Activated T-helper 17 cell treated with anti-CD3 and anti-CD28 coated beads, Interleukin-2, amount 50 U/mL, for 72 hours (primary cell): ENCODE measurements at places on chromosomes 5 and 9. TPM values are rescaled to one million over a fixed set of nuclear protein-coding genes. Genes with fewer than 3 reads are reported as not detected.
A peak's percentile ranks its signal among the peaks of the same experiment; 100 is the strongest.

GRCh38 chr9:92728831-92729734 is 35.5 kb downstream of the BICD2 start:
- no peak for ATAC-seq

GRCh38 chr9:89295400-89295799 is 15.6 kb upstream of the CKS2 start:
- ATAC-seq, result no peak

GRCh38 chr5:80754900-80755299 is 100.1 kb upstream of the DHFR start:
- peak; percentile 70 for ATAC-seq

Gene SPATA6L
- total RNA-seq, result 0.84 TPM

DNA sequence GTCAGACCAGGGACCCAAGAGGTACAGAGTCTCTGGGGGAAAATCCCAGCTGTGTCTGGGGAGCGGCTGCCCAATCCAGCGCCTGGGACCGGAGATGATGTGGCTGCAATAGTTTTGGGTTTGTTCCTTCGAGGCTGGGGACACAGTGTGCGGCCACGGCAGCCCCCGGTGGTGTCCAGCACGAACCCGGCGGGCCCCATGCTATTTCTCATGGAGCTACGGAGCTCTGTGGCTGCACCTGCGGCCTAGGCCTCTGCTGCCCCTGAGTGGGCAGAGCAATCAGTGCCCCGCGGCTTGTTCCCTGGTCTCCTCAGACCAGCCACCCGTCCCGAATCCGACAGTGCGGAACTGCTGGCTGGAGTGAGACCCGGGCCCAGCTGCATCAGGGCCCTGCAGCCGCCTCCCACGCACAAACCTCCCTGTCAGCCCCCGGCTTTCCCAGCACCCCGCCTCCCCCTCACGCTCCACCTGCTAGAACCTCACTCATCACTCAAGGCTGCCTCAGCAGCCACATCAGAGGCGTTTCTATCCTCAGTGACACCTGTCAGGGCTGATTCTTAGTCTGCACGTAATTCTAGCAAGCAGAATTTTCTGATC is 29.0 kb downstream of the SARDH start:
- ATAC-seq, result peak; percentile 72

DNA sequence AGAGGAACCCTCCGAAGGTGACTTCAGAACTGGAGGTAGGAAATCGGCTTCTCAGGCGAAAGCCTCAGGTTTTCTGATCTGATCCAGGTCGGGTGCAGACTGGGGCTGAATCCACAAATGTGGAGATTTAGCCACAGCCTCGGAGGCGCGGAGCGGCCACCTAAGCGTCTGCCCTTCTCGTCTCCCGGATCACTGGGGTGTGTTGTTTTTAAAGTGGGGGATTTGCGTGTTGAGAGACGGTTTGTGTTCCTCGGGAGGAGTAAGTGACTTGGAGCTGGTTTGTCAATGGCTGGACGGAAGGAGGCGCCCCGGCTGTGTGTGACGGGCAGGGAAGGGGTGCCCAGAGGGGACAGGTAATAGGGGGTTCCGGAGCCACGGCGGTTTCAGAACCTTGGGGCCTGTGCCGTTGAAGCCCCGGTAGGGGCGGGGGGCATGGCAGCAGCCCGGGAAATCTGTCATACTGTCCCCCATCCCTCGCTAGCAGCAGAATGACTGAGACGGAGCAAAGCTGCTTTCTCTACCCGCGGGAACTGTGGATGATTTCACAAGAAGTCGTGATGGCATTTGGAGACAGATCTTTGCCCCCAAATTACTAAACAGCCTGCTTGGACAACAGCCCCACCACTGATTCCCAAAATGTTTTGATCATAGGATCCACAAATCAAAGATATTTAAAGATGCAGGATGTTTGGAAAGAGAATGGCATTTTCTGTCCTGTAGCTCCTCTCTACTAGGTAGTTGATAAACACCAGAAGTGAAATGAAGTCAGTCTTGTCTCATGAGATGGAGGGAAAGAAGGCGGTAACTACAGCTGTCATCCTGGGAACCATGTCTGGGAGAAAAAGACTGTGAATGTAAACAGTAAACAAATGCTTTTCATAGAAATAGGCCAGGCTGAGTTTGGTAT is 216.5 kb downstream of the PDZD2 start:
- ATAC-seq, result peak; percentile 11

Gene TMEM252
- total RNA-seq, result not detected

DNA sequence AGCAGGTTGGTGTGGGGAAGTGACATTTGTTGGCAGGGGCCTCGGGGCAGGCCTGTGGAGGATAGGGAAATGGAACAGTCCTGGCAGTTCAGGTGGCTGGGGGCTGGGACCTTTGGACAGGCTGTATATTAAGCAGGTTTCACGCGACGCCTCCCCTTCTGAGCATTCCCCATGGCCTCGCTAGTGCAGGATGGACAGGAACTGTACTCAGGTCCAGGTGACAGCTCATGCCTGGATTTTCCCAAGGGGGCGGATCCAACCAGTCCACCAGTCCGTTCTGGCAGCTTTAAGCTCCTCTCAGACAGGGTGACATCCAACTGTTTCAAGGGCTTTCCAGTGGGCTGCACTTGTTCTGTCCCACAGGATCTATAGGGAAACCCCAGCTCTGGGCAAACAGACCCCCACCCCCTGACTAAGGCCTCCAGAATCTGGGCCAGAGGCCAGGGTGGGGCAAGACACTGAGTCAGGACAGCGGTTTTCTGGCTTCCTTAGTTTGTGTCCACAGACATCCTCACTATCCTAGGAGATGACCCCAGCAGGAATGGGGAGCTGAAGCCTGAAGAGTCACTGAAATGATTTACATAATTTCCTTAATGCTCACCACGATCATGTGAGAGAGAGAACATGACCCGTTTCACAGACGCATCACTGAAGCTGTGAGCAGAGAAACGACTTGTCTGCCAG is 20.9 kb downstream of the CSF2 start:
- ATAC-seq, result peak; percentile 6

DNA sequence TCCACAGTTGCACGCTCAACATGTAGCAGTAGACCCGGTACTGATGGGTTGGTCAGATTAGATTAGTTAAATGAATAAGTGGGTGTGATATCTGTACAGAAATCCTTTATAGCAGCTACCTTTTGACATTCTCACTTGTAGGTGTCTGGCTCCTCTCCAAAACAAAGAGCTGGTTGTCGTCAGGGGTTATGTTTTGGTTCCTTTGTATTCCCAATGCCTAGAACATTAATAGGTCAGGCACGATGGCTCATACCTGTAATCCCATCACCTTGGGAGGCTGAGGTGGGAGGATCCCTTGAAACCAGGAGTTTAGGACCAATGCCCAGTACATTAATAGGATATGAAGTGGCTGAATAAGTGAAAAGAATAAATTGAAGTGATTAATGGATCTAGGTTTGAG is 182.1 kb downstream of the SNCAIP start:
- ATAC-seq, result no peak
